ENCODE measurements at places on chromosomes 13 and 19.

DNA sequence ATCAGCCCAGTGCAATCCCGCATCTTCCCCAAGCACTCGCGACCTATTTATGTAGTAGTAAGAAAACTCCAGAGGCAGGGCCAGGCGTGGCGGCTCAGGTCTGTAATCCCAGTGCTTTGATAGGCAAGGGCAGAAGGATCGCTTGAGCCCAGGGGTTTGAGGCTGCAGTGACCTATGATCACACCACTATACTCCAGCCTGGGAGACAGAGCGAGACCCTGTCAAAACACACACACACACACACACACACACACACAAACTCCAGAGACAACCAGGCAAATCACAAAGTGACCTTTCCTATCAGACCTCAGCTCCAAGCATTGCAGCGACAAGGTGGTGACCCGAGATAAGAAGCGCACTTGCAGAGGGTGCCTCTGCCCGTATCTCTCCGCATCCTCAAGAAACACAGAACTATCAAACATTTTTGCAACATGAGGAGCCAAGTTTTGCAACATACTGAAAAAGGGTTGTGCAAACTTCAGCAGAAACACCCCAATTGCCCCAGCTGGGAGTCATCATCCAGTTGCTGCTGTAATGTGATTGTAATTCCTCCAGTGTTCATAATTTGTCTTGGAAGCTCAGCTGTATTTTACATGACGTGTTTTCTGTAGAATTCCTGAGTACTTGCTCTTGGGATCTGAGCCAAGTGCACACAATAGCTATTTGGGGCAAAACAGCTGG is 8.7 kb upstream of the KLF2 start:
- peak; percentile 99 for DNase-seq

- DNase-seq: peak; percentile 95
These were observed 42.7 kb downstream of the ING1 start for GRCh38 chr13:110756219-110756631.

GRCh38 chr13:50580684-50581305 is 262.7 kb downstream of the DLEU7 start:
- DNase-seq: peak; percentile 80

- no peak for DNase-seq
These were observed 55.1 kb downstream of the CDADC1 start for GRCh38 chr13:49302817-49303216.

DNA sequence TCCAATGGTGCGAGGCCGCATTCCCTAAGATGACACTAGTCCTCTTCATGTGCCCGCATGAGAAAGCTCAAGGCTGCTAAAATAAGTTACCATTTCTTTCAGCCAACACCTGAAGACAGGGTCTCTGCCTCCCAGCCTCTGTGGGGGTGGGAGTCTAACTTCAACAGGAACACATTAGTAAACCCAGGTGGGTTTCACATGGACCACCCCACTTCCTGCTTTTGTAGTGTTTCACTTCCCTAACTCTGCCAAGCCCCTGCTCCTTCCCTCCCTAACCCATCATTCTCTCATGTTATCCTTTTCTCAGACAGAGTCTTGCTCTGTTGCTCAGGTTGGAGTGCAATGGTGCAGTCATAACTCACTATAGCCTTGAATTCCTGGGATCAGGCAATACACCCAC is 783.6 kb downstream of the UQCRFS1 start:
- DNase-seq: no peak

DNA sequence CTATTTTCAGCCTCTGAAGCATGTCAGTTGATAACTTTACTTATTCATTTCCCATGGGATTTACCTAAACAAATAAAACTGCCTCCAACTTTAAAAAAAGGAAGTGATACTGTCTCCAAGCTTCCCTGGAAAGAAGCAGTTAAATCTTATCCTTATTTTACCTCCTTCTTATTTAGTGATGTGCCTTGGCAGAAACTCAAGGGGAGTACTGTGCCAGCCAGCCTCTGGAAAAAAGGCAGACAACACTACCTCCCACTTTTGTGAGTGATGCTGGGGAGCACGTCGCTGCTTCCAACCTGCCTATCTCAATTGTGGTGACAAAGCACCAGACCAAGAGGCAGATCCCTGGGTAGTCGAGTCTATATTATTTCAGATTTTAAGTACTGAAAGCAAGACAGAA is 765.6 kb downstream of the DIAPH3 start:
- no peak for DNase-seq

GRCh38 chr13:70527599-70527998 is 419.3 kb upstream of the KLHL1 start:
- no peak for DNase-seq

- DNase-seq: no peak
These were observed 11.6 kb downstream of the ZNF160 start for GRCh38 chr19:53091413-53092254.

- no peak for DNase-seq
These were observed 4.5 kb downstream of the ATP4B start for GRCh38 chr13:113653264-113654174.

- no peak for DNase-seq
These were observed 83.9 kb upstream of the TSC22D1 start for GRCh38 chr13:44660050-44660449.

DNA sequence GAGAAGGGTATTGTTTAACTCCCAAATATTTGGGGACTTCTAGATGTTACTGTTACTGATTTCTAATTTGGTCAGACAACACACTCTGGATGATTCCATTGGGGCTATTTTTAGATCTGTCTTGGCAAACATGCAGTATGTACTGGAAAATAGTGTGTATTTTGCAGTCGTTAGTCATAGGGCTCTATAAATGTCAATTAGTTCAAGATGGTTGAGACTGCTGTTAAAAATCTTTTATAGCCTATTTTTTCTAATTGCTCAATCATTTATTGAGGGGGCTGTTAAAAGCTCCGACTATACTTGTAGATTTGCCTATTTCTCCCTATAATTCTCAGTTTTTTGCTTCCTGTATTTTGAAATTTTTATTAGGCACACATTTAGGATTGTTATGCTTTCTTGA is 31.4 kb downstream of the PPP5C start:
- DNase-seq: peak; percentile 81

GRCh38 chr13:80924596-80924995 is 583.7 kb upstream of the SPRY2 start:
- DNase-seq: no peak

DNA sequence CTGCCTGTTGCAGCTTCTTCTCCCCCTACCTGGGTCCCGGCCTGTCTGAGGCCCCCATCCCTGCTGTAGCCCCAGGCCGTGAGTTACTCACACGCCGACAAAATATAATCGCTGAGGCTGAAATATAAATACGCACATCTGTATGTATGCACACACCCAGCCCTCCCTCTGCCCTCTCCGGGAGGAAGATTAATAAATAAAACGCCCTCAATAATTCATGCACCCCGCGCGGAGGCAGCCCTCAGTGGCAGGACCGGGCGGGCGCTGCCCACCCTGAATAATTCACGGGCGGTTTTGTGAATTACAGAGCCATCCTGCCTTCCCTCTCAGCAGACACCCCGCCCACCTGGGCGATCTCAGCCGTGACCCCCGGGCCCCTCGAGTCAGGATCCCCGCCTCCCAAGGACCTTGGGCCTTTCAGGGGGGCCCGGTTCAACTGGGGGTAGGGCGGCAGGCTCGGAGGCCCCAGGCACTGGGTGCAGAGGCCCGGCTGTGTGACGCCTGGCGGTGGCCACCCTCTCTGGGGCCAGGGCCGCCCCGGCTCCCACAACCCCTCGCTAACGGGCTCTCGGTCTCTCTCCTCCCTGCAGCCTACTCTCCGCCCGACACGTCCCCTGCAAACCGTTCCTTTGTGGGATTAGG is 24.2 kb downstream of the SMIM24 start:
- no peak for DNase-seq

GRCh38 chr19:45059258-45059965 is 16.9 kb downstream of the ZNF296 start:
- DNase-seq: peak; percentile 69
